ENCODE measurements at places on chromosomes 4 and X.

- no peak for DNase-seq
These were observed 21.2 kb downstream of the KLF3 start for GRCh38 chr4:38684951-38685844.

GRCh38 chr4:172818901-172819300 lies 349.7 kb upstream of the GALNT7 start:
- DNase-seq: no peak

GRCh38 chr4:177401658-177402273 lies 40.5 kb downstream of the AGA start:
- DNase-seq: no peak

DNA sequence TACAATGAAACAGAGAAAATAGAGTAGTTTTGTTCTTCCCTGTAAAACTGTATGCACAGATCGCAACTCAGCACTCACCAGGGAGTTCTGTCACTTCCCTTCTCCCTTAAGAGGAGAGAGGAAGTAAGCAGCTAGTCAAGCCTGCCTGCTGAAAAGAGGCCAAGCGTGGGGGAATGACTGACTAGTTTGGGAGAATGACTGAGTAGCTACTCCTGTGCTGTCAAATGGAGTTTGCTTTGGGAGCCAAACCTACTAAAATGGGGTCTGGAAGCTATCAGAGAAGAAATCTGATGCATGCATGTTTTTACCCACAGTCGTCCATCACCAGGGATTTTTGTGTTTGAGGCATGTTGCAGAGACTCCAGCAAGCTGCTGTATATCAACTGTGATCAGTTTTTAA lies 54.6 kb upstream of the LHFPL1 start:
- DNase-seq: no peak

- DNase-seq: no peak
These were observed 39.5 kb upstream of the ZNF330 start for GRCh38 chr4:141180991-141181761.

DNA sequence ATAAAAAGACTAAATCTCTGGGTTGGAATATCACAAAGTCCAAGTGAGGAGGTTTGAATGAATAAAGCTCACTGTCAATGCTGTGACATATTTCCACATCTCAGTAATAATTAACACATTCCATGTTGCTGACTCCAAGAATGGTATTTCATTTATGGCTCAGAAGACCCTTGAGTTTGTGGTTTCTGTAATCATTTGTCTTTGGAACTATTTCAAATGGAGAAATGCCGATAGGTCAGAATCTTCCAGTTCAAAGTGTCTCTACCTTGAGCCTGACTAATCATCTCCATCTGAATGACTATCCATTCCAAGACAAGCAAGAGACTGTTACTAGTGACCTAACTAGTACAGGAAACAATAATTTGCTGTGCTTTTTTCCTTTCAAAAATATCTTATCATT lies 24.2 kb upstream of the SLC2A9 start:
- no peak for DNase-seq

GRCh38 chr4:188299161-188299560 lies 159.9 kb downstream of the TRIML1 start:
- no peak for DNase-seq

- no peak for DNase-seq
These were observed 7.7 kb upstream of the F11 start for GRCh38 chr4:186258216-186258811.

- DNase-seq: no peak
These were observed 220.4 kb upstream of the AGTR2 start for GRCh38 chrX:115949900-115950822.

GRCh38 chrX:130385520-130385919 lies at the start of gene GPR119:
GPR119 (minus strand) TSS chrX:130385674; CDS start chrX:130385447, 227 bp downstream.
- no peak for DNase-seq

- DNase-seq: no peak
These were observed 499.1 kb downstream of the FSTL5 start for GRCh38 chr4:161664740-161665139.

GRCh38 chrX:39758791-39759525 lies 338.8 kb downstream of the BCOR start:
- DNase-seq: no peak

DNA sequence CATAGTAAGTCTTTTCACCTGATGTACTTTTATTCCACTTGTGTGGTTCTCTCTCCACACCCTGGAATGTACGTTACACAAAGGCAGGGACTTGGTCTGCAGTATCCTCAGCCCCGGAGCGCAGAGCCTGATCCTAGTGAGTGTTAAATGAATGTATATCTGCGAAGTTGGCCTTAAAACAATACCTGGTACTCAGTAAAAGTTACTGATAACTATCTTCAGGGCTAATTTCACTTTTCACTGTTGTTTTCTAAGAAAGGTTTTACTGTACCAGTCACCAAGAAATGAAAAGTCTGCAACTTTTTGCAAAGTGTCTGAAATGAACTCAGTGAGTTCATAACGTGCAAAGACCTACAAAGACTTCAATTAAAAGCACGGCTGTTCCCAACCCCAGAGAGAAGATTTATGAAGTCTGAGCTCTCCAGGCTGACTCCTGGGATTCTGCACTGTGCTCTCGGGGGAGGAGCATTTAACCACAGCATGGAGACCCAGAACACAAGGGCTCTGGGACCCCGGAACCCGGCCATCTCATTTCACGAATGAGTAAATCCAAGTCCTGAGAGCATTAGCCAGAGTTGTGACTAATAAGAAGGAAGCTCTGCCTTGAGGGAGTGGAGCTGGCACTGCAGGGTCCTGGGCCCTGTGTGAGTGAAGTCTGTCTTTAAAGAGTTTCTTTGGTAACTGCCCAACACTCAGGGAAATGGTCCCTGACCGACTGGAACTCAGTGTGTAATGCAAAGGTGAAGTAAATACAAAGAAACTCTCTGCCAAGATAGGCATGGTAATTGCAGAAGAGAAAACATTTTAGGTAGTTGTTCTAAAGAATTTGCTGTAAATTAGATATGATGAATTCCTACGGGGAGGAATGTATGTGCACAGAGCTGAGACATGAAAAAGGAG lies 165.8 kb downstream of the NSUN7 start:
- DNase-seq: no peak

DNA sequence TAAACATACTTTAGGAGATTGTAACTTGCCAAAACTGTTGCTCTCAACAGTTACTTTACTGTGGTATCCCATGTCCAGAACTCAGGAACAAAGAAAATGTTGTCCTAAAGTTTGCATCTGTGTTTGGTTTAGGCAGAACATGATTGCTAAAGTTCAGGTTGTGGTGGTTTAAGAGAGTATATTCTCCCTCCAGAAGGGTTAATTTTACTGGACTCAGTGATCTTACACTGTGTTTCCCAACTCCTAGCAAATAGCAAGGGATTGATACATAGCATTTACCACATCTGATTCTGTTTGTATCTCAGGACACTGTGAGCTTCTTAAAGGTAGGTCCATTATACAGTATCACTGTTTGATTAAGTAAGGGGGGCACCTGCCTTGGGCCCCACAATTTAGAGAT lies 13.3 kb upstream of the DCK start:
- DNase-seq: no peak

DNA sequence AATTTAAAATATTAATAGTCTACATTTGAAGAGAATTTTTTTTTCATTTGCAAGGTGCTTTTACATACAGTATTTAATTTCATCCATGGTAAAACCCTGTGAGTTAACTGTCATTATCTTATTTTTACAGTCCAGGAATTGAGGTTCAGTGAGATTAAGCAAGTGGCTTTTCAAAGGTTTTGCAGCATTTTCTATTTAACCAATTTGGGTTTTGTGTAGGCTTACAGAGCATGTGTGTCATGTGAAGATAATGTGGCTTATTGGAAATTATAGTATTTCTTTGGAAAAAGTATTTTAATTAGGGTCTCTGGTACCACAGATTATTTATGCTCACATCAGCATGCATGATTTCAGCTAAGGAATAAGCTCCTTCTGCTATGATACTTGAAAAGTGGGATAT lies 4.5 kb downstream of the XK start:
- DNase-seq: no peak

DNA sequence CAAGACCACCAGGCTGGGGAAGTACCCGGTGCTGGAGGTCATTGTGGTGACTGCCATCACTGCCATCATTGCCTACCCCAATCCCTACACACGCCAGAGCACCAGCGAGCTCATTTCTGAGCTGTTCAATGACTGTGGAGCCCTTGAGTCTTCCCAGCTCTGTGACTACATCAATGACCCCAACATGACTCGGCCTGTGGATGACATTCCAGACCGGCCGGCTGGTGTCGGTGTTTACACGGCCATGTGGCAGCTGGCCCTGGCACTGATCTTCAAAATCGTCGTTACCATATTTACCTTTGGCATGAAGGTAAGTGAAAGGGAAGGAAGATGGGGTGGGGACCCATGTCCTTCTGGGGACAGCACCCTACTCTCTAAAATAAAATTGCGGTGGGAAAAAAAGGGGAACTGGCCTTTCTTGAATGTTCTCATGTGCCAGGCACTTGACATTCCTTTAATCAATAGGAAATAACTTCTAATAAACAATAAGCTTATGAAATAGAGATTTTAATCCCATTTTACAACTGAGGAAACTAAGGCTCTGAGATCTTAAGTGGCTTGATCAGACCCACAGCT lies 51.6 kb downstream of the CLCN4 start:
- no peak for DNase-seq

DNA sequence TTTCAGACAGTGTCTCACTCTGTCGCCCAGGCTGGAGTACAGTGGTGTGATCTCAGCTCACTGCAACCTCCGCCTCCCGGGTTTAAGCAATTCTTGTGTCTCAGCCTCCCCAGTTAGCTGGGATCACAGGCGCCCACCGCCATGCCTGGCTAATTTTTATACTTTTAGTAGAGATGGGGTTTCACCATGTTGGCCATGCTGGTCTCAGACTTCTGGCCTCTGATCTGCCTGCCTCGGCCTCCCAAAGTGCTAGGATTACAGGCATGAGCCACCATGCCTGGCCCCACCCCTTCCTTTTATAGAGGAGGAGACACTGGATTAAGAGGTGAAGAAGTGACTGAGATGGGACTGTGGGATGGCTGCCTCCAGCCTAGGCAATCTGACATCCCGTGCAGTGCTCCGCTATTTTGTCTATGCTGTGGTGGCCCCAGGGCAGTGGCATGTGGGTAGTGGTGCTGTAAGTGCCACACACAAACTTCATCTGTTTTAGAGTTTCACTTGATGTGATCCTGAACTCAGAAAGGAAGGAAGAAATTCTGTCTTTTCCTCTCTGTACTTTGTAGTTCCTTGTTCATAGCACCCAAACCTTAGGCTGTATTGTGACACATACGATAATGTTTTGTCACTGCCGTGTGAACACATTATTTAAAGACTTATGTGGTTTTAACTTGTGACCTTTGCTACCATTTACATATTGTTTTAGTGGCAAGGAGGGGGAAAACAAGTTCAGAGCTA lies 48.9 kb downstream of the FNIP2 start:
- no peak for DNase-seq

- peak; percentile 38 for DNase-seq
These were observed 240.5 kb upstream of the POF1B start for GRCh38 chrX:85619962-85620361.

DNA sequence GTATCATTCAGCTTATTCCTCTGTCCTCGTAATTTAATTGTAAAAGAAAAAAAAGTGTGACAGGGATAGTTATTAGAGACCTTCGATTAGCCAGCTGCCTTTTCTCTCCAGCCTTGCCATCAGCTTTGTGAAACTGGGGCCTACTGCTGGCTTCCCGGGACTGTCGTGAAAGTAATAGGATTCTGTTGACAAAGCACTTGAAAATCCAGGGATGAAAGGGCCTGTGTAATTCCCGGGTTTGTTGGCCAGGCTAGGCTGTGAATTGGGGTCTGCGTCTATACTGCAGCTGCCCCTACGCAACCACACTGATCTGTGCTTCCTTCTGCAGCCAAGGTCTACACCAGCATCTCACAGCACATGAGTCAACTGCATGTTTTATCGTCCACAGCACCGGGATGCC lies 120.4 kb upstream of the SCML1 start:
- no peak for DNase-seq

DNA sequence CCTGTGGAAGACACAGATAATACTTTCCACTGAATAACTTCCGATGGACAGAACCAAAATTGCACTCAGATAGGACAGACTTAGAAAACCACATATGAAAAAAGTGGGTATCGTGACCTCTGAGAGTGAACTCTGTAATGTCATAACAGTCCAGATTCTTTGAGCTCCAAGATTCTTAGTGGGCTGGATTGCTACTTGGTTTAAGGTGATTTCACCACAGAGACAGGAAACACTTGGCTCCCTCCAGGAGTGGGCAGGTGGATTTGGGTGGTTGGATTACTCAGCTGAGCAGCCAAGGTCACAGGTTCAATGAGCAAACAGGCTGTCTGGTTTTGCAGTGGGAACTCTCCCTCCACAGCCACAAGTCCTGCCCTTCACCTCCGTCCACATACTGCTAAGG lies 126.0 kb downstream of the AFAP1 start:
- DNase-seq: no peak

GRCh38 chrX:3777416-3777815 lies 64.0 kb upstream of the PRKX start:
- DNase-seq: no peak

DNA sequence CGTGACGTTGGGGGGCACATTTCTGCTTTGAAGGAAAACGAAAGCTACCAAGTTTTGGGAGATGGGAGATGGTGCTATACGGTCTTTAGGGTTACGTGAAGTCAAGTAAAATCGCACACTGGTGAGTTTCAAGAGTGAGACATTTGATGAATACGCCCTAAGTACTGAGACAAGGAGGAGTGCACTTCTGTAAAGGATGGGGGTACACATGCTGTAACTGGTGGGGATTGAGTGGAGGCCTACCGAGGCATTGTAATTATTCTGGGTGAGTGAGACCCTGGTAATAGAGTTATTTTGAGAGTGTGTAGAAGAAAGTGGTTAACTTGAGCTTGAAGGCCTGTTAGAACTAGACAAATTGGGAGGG lies 536 bp downstream of the SH3BGRL start:
- DNase-seq: no peak

DNA sequence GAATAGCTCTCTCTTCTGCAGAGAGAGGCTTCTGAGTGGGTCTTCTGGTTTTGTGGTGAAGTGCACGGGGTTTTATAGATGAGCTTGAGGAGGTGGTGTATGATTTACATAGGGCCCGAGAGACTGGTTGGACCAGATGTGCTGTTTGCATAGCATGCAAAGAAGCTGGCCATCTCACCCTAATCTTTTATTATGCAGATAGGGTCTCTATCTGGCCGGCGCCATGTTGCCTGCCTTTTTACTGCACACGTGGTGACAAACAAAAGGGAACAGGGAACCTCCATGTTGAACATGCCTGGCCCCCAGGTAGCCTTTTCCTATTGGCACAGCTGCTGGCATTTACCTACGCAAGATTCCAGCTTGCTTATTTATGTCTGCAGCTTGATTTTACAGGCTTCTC lies 473.3 kb upstream of the FAM47C start:
- no peak for DNase-seq

GRCh38 chrX:264634-265455 lies 16.3 kb upstream of the PLCXD1 start:
- DNase-seq: no peak

GRCh38 chrX:13078739-13079444 lies 34.5 kb upstream of the FAM9C start:
- no peak for DNase-seq
